Sciatic nerve (tissue), 2 donors: ENCODE measurements at places on chromosomes 1 and 21. TPM values are rescaled to one million over a fixed set of nuclear protein-coding genes. Genes with fewer than 3 reads are reported as not detected.

DNA sequence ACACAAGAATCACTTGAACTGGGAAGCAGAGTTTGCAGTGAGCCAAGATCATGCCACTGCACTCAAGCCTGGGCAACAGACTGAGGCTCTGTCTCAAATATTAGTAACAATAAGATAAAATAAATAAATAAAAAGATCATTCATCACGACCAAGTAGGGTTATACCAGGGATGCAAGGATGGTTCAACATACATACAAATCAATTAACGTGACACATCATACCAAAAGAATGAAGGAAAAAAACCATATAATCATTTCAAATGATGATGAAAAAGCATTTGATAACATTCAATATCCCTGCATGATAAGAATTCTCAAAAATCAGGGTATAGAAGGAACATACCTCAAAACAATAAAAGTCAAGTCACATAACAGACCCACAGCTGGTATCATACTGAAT, 38.3 kb downstream of the PHTF1 start:
- DNase-seq: no peak

- DNase-seq: no peak
Observed at GRCh38 chr1:37438869-37439343, 35.5 kb upstream of the ZC3H12A start.

DNA sequence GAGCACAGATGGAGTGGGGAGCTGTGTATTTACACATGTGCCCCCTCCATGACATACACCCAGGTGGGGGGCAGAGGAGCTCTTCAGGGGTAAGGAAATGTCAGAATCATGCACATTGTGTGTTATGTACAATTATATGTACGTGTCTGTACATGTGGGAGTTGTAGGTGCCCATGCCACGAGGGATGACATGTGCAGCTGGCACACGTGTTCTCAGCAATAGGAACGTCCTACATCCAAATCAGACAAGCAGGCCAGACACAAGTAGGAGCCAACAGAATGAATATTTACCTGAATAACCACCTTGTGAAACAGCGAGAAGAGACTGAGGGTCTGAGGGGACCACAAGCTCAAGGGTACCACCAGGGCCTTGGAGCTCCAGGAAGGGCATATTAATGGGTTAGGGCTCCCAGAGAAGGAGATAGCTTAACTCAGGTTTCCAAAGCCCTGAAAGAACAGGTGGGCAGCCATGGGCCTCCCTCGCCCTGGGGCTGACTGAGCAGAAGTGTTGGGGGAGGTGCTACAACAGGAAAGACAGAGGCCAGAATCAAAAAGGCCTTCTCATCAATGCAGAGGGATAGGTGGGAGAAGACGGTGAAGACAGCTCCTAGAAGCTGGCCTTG, 3.2 kb downstream of the COL16A1 start:
- DNase-seq: no peak

GRCh38 chr1:1112237-1112985, 3.5 kb downstream of the C1orf159 start:
- no peak for DNase-seq

The CHIA gene
- not detected for total RNA-seq

DNA sequence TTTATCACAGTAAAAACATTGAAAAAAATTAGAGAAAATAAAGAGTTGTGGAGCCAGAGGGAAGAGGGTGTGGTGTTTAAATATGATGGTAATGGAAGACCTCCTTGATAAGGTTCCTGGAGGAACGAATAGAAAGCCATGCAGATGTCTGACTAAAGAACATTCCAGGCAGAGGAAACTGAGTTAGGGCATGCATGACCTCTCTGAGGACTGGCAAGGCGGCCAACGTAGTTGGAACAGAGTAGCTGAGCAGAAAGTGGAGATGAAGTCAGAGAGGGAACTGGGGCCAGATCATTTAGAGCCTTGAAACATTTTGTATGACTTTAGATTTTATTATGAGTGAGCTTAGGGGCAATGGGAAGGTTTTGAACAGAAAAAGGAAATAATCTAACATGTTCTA, 377.5 kb downstream of the HLX start:
- DNase-seq: no peak

The CD164L2 gene
- not detected for total RNA-seq

DNA sequence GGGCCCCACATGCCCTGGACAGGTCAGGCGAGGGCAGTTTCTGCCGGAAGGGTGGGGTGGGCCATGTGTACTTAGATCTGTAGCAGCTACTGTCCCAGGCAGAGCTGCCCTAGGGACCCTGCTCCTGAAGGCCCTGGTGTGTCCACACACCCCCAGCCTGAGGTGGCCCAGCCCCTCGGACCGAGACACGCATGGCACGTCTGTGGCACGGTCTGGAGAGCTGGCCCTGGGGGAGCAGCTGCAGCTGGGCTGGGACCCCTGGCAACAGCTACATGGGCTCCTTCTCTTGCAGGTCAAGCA, 24.6 kb downstream of the PANK4 start:
- DNase-seq: no peak
